ENCODE measurements at places on chromosomes 1 and 21.

DNA sequence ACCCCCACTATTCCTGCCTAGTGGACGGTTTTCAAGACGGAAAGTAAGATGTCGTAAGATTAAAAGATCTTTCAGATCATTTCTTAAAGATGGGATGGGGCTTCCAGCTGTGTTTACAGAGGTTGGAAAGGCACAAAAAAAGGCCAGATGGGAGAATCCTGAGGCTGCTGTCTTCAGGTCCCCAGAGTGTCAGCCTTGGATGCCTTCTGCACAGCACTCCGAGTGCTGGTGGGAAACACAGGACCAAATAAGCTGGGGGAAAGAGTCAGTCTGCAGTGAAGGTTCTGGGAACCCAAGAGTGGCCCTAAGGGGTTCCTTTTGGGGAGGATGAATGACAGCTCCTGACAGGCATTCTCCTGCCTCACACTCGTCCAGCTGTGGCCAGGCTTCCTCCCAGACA, 96.5 kb downstream of the COLGALT2 start:
- no peak for DNase-seq

DNA sequence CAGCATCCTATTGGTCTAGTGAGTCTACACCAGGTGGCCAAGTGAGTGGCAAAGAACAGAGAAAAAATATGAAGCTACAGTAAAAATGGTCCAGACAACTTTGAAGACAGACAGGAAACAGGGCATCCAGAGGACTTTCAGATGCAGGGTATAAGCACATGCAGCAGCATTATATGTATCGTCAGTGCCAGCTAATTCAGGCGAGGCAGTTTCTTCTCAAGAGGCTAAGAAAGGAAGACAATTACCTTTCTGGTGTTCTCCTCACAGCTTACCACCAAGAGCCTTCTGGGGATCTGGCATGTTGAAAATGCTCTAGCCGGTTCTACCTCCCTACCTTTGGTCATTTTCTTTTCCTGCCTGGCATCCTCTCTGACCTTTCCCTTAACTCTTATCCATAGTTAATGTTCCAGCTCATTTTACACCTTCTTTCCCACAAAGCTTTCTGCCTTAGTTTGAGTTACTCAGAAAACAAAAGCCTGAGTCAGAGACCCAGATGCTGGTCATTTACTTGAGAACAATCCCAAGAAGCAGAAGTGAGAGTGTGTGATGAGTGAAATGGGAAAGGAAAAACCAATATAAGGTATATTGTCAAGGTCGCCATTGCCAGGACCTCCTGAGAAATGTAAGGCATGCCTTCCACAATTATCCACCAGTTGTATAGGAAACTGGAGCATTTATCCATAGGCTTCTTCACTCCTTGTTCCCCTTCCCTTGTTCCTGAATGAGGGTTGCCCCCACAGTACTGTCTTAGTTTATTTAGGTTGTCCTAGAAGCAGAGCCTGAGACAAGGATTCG, 444.1 kb downstream of the PLPP3 start:
- no peak for DNase-seq

DNA sequence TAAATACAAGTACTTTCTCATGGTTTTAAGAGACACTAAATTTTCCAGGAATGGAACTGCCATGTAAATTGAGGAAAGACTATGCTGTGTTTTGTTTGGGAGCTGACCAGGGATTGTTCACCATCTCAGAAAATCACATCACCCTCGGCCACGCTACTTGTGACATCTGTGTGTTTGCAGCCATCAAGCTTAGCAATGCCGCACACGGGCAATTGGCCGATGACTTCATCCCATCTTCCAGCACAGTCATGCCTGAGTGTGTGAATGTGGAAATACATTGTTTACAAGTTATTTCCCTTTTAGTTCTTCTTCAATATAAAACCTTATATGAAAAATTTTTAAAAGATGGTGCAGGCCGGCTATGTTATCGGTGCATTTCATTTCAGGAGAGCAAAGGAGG, 121.6 kb downstream of the GLIS1 start:
- no peak for DNase-seq

- no peak for DNase-seq
These were observed 3.0 kb downstream of the VASH2 start for GRCh38 chr1:212953321-212953720.

DNA sequence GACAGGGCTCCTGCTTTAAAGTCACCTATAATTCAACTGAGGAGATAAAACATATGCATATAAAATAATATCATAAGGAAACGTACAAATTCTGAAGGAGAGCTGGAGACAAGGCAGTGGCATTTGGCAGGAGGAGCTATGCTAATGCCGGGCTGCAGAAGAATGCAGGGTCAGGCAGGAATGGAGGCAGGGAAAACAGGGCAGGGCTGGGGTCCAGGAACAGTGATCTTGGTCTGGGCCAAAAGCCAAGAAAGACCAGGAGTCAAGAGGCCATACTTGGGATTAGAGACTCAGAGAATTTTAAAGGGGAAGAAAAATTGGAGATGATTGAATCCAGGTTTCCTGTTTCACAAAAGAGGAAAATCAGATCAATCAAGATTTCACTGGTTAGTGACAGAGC, 20.0 kb upstream of the BRDT start:
- DNase-seq = no peak

- DNase-seq = no peak
These were observed 550.7 kb downstream of the PTPRU start for GRCh38 chr1:29786791-29787732.

DNA sequence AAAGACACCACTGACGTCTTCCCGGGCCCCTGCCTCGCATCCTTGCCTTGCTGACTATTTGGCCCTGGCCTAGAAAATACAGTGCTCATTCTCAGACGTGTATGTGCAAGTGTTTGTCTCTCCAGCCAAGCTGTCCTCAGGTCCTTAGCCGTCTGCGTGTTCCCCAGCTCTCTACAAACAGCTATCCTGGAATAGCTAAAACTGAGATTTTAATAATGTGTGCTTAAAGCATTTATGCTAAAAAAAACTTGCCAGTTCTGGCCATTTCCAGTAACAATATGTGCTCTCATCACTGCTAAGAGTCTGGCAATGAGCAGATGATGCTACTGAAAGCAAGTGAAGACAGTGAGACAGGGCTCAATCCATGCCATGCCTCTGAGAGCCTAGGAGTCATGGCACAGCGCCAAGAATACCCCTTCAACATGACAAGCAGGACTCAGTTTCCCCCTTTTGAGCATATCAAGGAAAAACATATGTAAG, 55.7 kb downstream of the IRF2BP2 start:
- DNase-seq = no peak

DNA sequence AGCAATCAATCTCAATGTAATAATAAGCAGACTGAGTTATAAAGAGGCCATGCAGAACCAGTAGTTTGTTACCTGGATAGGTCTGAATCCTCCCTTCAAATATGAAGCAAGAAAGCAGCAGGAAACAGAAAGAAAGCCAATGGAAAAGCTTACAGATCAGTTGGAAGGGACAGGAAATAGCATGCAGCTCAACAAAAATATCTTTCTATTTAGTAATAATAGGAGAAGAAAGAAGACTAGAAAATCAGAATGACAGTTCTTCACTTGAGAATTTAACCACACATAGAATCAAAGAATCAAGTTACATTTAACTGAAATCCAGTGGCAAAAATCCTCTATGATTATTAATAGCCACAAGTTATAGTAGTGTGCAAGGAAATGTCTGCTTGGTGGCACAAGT, 194.4 kb downstream of the EIF4G3 start:
- no peak for DNase-seq

DNA sequence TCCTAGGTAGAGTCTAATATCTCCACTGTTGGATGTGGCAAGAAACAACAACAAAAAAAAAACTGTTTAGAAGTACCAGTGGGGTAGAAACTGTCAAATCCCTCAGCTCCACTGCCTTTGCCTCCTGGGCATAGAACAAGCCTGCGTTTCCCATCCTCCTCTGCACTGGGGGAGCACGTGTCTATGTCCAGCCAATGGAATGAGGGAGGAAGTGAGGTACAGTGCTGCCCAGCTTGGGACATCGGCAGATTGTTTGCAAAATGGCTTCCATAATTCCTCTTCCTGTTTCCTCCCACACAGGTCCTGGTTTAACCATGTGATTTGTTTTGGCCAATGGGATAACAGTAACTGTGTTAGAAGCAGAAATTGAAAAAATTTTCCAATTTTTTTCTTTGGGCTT, 39.1 kb downstream of the PSMG1 start:
- no peak for DNase-seq

- no peak for DNase-seq
These were observed 61.3 kb downstream of the CD34 start for GRCh38 chr1:207849646-207850045.

DNA sequence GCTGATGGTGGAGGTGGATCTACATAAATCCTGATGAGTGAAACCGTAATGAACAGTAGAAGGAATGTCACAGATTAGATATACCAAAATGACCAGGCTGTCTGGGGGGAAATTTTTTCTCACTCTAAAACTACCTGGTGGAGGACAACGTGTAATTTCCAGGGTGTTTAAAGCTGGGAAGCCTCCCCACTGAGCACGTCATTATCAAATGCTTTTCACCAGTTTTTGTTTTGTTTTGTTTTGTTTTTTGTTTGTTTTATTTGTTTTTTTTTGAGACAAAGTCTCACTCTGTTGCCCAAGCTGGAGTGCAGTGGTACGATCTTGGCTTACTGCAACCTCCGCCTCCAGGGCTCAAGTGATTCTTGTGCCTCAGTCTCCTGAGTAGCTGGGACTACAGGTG, 11.6 kb downstream of the AGPAT3 start:
- DNase-seq = no peak

DNA sequence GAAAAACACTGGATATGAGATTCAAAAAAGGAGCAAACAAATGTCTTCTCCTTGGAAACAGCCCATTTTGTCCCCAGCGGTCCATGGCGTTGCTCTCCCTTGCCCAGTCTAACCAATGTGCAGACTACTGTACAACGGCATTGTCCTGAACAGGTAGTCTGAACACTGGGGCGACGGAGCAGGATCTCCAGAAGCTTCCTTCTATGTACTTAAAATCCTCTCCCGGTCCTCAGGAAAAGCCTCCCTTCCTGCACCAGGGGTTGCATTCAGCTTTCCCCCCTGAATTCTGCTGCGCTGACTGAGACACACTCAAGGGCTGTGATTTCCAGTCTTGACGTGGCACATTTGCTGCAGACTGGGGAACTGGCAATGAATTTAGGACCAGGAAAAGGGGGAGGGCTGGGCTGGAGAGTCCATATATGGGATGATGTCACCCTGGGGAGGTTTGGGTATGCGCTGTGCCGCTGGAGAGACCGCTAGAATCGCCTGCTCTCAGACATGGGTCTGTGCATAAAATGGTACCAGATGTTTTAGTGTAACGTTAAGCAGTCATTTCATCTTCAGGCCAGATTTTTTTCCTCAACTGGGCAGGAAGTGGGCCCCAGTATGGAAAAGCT, 275.9 kb upstream of the C1orf105 start:
- no peak for DNase-seq

- DNase-seq = no peak
These were observed 8.6 kb upstream of the FCMR start for GRCh38 chr1:206930210-206930798.

- DNase-seq = no peak
These were observed 32.3 kb upstream of the ID3 start for GRCh38 chr1:23591460-23592208.

GRCh38 chr1:185627761-185628501, 106.3 kb upstream of the HMCN1 start:
- no peak for DNase-seq

DNA sequence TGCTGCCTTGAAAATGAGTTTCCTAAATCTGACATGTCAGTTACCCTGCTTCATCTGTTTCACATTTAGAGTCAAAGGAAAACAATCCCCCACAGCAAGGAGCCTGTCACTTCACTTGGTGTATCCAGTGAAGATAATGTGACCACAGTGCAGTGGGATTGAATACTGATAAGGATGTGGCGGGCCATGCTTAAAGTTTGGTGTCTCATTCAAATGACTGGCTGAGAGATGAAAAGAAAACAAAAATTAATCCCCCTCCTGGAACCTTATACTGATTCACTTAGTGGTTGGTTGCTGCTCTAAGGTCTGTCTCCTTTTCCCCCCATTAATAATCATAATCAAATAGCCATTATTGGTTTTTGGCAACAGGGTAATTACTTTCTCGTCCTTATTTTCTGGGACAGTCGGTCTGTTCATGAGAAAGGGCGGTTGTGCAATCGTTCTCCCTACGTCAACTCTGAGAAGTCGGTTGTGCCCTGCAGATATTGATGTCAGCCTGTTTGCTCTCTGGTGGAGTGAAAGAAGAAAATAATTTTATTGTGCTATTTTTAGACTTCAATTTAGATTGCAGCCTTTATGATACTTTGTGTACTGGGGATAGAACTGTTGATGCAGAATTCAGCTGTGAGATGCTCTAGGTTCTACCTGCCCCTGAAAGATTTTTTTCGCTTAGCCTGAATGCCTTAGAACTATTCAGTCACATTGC, 360.2 kb downstream of the DISC1 start:
- no peak for DNase-seq

- no peak for DNase-seq
These were observed 36.9 kb downstream of the CDK18 start for GRCh38 chr1:205541161-205541886.

DNA sequence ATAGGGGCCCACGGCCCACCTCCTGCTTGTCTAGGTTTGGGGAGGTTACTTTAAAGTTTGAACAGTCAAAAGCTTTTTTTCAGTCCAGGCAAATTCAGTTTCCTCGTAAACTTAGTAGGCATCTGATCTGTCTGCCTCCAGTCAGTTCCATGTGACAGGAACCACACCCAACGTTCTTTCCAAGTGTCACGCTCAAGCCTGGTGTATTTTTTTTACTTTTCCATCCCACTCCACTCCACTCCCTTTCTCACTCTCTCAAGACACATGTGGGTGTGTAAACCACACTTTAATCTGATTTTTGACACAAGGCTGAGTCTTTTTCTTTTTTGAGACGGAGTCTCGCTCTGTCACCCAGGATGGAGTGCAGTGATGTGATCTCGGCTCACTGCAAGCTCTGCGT, 60.3 kb upstream of the GPR153 start:
- DNase-seq = no peak

- DNase-seq = no peak
These were observed 11.7 kb upstream of the TDRD10 start for GRCh38 chr1:154490317-154490716.

DNA sequence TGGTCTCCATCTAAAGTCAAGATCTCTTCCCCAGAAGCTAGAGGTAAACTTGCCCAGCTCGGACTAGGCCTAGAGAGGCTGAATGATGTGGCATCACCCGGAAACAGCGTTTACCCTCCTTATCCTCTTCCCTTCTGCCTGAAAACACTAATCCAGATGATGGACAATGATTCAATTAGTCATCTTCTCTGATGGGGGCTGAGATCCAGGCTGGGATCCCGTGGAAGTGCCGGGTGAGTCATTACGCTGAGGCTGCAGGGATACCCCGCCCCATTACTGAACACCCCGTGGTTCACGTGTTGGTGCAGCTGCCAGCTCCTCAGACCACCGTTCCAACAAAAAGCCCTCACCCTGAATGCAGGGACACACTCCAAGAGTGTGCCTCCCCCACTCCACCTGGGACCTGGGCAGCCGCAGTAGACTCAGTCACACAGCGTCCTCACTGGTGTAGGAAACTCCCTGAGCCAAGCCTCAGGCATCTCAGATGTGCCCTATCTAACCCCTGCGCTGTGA, 2.0 kb downstream of the S100A6 start:
- DNase-seq = no peak
